Osteocyte (in vitro differentiated cells): ENCODE measurements at places on chromosomes 2 and 18.

GRCh38 chr2:171878481-171878993 lies 15.5 kb downstream of the SLC25A12 start:
- no peak for DNase-seq

DNA sequence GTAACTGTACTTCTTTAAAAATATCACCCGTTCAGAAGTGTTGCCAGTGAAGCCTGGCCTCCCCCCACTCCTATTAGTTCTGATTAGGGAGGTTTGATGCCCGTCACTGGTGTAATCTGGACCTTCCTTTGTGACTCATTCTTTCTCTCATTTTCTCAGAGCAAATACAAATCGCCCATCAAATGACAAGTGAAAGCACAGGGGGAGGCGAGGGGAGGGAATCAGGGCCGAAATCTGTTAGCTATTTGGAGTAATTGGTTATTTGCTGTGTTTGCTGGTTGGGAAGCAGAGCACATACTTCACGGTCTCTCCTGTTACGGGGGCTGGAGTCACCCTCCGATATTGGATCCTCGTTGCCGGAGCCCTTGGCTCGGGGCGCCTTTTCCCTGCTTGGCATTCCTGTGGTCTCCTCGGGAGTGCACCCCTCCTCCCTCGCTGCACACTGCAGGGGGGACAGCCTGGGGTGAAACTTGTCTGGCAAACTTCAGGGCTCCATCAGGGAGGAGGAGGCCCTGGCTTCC lies 178.1 kb downstream of the DYSF start:
- no peak for DNase-seq

GRCh38 chr2:159265171-159265576 lies 21.3 kb downstream of the WDSUB1 start:
- no peak for DNase-seq

DNA sequence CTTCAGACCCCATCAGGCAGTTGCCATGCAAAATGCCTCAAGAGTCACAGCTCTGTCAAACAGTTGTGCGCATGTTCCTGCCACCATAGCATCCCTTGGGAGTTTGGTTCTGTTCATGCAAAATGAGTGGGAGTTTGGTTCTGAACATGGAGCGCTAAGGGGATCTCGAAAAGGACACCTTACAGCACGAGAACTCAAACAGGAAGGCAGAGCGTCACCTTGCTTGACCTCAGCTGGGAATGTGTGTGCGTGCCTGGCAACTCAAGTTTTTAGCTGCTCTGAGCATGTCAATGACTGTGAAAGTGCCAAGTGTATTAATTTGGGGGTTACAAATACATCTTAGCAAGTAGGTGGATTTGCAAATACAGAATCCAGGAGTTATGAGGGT lies 16.6 kb downstream of the MALL start:
- peak; percentile 53 for DNase-seq

DNA sequence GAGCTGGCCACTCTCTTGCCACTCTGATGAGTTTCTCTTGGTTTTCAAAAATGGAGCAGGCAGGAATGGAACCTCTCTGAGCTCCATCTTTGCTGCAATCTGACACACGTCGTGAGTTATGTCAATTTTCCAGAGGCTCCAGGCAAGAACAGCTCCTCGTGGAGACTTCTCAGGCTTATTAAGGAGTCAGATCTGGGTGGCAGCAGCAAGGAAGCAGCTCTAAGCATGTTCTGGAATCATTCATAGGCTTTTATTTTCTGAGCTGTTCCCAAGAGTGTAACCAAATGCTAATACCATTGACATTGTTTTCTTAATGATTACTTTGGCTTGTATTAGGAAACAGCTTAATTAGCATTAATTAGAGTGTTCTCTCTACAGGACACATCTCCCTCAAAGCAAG lies 26.1 kb upstream of the PDIA6 start:
- no peak for DNase-seq

DNA sequence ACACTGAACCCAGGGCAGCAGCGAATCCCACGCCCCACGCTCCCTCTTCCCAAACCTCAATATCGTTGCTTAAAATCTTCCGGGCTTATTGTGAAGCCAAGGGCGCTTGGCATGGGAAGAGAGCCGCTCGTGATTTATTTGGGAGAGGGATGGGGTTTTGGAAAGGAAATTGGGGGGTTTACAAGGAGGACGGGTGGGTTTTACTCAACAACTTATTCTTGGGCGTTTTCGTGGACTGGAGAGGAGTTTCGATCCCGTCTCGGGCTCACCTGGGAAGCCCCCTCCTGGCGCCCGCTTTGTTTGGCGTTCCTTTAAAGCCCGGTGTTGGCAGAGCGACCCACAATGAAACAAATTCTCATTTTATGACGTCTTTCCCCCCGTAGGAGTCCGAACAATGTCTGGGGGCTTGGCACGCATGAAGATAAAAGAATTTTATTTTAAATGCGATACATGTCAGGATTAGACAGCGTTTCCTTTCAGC lies 135.3 kb downstream of the INSIG2 start:
- DNase-seq: no peak

DNA sequence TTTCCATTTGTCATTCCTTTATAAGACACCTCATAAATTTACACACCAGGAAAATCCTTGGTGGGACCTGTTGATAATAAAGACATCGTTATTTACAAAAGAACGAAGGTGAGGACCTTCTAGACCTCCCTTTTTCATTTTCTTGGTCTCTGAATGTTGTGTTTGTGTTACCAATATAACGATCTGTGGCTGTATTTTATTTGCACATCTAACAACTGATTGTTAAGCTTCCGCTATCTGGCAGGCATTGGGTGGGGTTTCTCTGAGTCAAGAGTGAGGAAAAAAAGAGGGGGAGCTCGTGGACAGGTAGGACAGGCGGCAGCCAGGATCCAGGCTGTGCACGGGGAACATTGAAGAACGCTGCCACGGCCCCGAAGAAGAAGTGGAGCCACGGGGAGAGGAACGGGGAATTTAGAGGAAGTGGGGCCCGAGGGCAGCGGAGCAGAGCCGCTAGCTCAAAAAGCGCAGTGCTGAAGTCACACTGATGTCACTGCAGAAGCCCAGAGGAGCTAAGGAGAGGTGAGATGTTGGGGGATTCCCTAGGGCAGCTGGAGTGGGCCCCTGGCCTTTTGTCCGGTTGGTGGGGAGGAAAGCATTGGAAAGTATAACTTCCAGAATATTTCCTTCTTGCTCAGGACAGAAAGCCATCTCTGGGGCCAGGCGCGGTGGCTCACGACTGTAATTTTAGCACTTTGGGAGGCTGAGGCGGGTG lies 20.9 kb upstream of the DNMT3A start:
- DNase-seq: no peak

DNA sequence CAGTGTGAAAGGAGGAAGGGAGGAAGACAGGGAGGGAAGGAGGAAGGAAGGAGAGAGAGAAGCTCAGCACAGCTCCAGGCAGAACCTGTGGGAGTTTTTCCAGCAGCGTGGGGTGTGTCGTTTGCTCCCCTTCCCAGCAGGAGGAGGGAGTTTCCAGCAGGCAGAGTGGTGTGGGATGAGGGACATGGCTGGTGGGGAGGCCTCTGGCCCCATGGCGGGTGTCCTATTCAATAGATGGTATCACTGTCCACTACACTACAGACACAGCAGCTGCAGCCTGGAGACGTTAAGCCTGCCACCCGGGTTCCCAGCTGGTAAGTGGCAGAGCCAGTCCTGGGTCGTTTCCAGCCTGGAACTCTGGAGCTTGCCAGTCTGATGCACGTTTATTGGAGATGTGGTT lies 44.7 kb downstream of the GLI2 start:
- DNase-seq: no peak

GRCh38 chr2:8800218-8800617 lies 37.2 kb downstream of the KIDINS220 start:
- DNase-seq: no peak

GRCh38 chr18:48868468-48869466 lies 82.0 kb downstream of the SMAD7 start:
- no peak for DNase-seq

DNA sequence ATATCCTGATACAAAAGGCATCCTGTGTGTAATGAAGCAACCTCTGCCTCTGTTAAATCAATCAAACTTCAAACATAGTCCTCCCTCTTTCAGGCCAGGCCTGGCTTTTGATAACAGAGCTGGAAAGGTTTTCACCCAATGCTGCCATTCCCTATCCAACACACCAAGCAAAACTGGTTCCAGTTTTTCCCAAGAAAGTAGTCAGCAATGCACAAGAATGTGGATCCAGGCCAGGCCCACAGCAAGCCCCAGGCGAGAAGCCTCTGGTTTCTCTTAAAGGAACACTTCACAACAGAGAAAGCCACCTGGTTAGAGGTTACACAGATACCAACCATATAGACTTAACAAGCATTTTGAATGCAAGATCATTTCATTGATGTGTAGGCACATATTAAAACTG lies 49.2 kb upstream of the CCDC150 start:
- no peak for DNase-seq

DNA sequence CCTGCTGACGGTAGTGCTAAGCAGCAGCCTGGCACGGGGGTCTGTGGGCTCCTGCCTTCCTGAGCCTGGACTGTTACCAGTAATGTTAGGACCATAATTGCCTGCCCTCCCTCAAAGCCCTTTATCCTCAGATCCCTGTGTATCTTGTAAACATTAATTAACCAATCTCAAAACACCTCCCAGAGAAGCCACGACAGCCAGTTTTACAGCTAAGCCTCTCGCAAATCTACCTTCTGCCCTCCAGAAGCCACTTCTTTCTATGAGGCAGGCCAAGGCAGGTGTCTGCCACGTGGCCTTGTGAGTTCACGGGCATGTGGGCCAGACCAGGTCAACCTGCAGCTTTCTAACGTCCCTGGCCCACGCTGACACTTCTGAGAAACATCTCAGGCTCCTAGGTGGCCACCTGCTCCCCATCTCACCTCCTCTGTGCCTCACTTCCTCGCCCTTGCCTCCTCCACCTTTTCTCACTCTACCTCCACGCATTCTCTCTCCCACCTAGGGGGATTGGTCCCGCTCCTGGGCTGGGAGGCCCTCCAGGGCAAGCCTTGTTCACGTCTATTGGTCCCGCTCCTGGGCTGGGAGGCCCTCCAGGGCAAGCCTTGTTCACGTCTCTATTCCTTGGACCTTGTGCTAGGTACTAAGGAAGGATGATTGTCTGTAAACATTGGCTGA lies 64.3 kb downstream of the EDAR start:
- no peak for DNase-seq

DNA sequence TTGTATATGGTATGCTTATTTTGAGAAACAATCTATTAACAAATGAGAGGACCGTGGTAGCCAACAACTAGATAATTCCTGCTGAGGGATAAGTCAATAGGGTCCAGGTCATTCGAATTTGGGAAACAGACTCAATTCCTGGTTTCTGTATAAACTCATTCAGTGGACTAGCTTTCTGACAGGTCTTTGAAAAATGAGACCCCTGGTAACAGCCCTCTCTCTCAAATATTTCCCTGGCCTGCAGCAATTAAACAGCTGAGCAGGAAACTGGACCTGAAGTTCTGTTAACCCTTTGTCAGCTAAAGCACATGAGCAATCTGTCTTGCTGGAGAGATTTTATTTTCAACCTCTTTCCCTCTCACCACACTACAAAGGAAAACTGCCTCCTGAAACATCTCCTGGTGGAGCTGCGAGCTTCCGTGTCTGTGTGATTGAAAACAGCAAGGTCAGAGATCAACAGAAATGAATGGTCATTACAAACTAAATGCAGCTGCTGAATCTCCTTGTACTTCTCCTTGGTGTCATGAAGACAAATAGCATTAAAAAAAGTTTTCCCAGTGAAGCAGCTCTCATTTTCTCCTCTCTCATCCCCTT lies 70.3 kb upstream of the CCDC85A start:
- no peak for DNase-seq

GRCh38 chr2:191165176-191165643 lies 14.4 kb upstream of the STAT4 start:
- DNase-seq: no peak

DNA sequence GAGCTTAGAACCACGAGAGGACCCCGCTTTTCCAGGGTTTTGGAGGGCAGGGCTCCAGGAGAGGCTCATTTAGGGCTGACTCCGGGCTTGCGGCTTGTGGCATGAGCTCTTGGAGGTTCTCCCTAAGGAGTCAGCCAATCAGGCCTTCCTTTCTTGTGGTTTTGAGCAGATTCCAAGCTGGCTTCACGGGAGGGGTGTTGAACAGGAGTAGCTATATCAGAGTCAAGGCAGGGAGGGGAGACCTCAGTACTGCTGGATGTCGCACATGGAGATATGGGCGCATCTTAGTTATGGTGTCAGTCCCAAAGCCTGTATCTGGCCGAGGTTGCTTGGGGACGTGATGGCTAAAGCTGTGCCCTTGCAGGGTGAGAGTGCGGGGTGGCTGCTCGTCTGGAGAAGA lies 98.6 kb downstream of the AGAP1 start:
- DNase-seq: no peak

DNA sequence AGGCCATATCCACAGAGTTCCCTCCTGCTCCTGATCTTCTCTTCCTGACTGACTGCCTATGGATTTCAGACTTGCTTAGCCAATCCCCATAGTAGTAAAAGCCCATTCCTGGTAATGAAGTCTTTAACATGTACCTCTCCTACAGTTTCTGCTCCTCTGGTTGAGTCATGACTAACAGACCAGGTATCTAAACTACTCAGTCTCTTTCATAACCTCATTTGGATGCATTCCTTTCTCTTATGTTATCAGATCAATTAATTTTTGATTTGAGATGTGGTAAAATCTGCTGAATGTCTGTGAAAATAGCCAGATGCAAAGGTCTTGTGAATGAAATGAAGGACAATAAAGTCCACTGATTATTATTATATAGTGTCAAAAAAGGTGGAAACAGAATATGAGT lies 198.0 kb downstream of the NBAS start:
- no peak for DNase-seq

DNA sequence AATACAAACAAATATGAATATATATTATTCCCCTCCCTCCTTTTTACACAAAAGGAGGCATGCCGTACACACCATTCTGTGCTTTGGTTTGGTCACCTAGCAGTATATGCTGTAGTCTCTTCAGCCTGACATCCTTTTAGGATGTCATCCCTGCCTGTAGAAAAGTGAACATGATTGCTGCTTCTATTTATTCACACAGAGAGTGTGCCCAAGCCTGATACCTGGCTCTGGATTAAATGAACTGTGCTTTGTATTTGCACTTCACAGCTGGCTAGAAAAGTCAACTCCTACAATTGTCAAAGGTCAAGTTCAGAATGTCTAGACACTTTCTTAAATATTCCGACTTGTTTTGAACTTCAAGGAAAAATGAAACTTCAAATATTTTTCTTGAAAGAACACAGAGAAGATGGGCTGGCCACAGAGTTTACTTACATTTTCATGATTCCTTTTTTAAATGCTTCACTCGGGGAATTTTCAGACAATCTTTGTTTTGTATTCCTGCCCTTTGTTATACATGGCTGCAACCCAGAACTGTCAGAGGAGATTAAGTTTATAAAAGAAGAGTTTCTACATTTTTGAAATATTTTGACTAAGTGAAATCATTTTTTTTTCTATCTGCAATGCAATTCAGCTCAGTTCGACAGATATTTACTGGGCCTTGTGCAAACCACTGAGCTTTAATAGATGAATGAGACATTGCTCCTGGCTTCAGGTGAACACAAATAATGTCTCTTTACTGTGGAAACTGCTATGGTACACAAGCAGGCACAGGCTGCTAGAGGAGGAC lies 33.5 kb downstream of the DAPL1 start:
- DNase-seq: no peak

- DNase-seq: no peak
Observed at GRCh38 chr2:235390108-235390815, 103.6 kb upstream of the AGAP1 start.
